CD4-positive, alpha-beta T cell treated with Interleukin-4 for 1 hour (primary cell): ENCODE measurements at places on chromosomes 5 and 9.

DNA sequence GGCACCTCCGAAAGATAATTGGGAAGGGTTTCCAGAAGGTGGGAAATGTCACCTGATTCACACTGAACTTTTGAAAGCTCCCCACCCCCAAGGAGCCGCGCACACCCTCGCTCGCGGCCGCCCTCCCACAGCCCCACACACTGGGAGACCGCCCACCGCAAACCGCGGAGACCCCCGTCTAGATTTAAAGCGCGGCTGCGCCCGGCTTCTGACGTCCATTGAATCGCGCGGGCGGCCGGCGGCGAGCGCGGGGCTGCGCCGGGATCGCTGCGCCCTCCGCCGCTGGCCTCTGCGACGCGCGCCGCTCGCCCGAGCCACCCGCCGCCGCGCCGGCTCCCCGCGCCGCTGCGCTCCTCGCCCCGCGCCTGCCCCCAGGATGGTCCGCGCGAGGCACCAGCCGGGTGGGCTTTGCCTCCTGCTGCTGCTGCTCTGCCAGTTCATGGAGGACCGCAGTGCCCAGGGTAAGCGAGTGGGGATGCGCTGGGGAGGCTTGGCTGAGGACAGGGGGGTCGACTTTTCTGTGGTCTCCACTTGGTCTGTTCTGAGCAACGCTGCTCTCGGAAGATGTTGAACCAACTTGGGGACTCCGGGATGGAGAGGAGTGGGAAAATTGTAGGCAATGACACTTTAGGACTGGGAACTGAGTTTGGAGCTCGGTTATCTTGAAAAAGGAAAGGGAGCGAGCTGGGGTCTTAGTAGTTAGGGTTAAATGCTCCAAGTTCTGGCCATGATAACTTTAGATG, at the start of gene FST:
TSS of gene FST (plus strand) at position 214 of the 743 bp plus-strand sequence. CDS start at position 377, 163 bp downstream.
- no peak for DNase-seq

- DNase-seq: no peak
Observed at GRCh38 chr5:83230511-83230910, 153.2 kb downstream of the XRCC4 start.

GRCh38 chr9:83744206-83744605, 36.4 kb upstream of the UBQLN1 start:
- DNase-seq: no peak

GRCh38 chr5:163773226-163773625, 267.8 kb downstream of the MAT2B start:
- no peak for DNase-seq

GRCh38 chr5:88236866-88237642, 31.6 kb downstream of the TMEM161B start:
- DNase-seq: no peak

GRCh38 chr9:108181441-108181840, 674.3 kb downstream of the ACTL7B start:
- no peak for DNase-seq

DNA sequence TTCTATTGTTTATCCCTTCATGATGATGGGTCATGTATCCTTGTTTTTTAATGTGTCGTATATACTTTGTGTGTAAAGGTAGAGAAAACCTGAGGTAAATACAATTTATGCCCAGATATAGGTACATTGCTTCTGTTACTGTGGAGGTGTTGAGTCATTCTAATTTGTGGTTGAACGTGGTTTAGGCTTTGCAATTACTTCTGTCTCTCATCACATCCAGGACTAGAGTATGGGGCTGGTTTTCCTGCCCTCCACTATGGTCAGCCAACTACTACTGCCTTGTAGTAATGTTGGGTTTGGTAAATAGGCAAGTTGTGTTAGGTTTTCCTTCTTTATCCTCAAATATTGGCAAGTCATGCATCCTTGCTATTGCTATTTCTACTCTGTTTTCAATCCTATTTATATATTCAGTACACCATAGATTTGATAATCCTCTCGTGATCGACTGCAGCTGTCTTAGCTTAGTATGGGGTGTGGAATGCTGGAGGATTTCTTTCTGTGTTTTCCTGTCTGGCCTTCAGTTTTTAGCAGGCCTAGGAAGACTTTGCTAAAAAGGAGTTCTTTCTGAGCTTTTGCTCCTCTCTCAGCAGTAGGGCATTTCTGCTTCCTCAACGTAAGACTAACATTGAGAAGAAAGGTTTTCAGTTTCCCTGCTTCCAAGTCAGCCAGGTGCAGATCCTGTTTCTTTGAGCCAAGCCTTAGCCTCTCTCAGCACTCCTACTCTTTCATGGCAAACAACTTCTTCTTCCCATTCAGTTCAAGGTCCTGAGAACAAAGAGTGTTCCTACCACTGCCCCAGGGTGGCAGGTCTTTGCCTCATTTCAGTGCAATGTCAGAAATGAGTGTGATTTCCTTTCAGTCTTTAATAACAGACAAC, 844.4 kb upstream of the CDH18 start:
- DNase-seq: no peak

DNA sequence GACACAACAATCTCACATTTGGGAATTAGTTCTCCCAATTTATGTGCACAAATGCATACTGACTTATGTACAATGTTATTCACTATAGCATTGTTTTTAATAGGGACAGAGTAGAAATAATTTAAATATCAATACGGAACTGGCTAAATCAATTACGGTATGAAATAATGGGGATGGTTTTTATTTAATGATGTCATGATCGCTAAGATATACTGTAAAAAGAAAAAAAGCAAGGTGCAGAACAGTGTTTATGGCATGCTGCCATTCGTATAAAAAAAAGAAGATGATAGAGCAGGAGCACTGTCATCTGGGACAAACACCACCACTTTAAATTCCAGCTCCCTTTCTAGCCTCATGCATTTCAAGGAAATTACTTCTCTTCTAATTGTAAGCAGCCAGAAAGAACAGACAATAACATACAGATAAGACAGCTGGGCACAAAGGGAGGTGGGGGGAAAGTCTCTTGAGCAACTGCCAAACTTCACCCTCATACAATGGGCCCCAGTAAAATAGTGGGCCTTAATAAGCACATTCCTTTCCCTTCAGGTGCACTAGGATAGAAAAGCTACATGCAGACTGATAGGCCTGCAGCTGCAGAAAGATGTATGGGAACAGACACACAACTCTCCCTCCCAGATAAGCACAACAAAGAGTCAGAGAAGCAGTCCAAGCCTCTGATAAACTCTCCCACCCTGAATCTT, 8.4 kb downstream of the SREK1IP1 start:
- no peak for DNase-seq

DNA sequence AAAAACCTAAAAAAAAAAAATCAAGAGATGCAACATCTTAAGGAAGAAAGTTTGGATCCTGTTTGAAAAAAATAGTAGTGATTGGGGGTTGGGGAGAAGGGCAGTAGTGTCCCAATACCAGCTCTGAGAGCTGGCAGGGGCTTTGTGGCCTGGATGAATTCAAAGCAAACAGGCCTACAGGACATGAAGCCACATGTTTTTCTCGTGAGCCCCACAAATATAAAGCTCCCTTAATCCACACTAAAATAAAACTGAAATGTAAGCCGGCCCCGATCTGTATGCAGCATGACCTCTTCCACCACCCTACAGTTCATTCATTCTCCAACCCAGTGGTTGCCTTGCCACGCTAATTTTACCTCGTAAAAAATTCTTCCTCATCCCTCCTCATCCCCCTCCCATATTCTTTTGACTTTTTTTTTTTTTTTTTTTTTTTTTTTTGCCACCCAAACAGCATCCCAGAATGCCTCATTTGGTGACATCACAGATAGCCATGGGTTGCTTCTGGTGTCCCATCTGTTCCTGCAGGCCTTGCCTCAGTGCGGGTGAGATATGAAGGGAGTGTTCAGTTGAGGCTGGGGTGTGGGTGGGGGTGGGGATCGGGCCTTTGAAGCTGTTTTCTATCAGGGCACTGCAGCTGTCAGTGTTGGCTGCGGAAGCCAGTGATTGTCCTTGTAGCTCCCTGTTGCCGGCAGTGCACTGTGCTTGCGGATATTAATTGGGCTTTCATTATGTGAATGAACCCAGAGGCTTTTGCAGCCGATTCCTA, 81.6 kb upstream of the NFIB start:
- DNase-seq: no peak

DNA sequence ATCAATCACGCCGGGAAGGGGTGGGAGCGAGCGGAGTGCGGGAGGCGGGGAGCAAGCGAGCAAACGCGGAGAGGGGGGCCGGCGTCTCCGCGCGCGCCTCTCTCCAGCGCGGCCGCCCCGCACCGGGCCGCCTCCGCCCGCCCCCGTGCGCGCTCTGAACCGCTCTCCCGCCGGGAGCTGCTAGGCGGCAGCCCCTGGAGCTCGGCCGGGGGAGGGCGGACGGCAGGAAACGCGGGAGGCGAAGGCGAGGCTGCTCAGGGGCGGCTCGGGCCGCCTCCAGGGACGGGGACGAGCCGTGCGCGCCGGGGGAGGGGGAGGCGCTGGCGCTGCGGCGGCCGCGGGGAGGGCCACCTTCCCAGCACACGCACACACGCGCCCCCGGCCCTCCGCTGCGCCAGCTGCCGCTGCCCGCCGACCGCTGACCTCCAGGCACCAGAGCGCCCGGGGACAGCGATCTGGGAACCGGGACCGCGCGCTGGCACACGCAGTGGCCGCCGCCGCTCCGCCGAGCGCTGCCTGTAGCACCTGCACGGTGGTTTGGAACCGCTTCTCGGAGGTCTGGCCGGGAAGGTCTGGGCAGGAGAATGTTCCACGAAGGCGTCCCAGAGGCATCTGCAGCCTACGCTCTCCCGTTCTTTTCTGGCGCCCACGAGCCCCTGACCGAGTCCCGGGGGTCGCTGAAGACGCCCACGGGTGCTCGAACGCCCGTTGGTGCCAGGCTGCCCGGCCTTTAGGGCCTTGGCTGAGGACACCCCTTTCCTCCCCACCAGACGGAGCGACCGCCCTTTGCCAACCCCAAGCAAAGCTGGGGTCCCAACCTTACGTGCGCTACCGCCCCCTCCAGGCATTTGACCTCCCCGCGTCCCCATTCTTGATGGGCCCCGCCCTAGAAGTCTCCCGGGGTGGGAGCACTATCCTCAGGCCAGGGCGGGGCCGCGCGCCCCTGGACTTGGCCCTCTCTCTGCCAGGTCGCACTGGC, at the start of gene GABBR2:
TSS of gene GABBR2 (minus strand) at position 3 of the 979 bp plus-strand sequence. CDS start 198 bp downstream, outside the sequence.
- DNase-seq: no peak

DNA sequence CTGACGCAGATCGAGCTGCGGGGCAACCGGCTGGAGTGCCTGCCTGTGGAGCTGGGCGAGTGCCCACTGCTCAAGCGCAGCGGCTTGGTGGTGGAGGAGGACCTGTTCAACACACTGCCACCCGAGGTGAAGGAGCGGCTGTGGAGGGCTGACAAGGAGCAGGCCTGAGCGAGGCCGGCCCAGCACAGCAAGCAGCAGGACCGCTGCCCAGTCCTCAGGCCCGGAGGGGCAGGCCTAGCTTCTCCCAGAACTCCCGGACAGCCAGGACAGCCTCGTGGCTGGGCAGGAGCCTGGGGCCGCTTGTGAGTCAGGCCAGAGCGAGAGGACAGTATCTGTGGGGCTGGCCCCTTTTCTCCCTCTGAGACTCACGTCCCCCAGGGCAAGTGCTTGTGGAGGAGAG, 4.6 kb upstream of the PHYHD1 start:
- DNase-seq: no peak

GRCh38 chr5:107869438-107870115, 198.8 kb upstream of the EFNA5 start:
- DNase-seq: no peak

- DNase-seq: no peak
Observed at GRCh38 chr9:122228568-122229484, at the start of gene LHX6. Gene LHX6 (minus strand): TSS chr9:122228957. CDS start chr9:122228740, 217 bp downstream.

DNA sequence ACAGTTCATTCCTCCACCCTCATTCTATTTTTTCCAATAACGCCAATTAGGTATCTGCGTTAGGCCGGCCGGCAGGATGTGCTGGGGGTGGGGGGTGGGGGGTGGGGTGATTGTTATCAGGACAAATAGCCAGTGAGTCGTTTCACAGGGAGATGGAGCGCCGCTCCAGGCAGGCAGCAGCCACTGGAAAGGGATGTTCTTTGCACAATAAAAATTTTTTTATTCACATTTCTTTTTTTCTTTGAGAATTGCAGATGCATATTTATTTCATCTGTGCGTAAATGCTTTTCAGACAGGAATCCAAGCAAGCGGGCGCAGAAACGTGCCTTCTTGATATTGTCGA, 4.1 kb downstream of the LMX1B start:
- DNase-seq: no peak

- DNase-seq: no peak
Observed at GRCh38 chr5:42855811-42856210, 44.1 kb upstream of the SELENOP start.

DNA sequence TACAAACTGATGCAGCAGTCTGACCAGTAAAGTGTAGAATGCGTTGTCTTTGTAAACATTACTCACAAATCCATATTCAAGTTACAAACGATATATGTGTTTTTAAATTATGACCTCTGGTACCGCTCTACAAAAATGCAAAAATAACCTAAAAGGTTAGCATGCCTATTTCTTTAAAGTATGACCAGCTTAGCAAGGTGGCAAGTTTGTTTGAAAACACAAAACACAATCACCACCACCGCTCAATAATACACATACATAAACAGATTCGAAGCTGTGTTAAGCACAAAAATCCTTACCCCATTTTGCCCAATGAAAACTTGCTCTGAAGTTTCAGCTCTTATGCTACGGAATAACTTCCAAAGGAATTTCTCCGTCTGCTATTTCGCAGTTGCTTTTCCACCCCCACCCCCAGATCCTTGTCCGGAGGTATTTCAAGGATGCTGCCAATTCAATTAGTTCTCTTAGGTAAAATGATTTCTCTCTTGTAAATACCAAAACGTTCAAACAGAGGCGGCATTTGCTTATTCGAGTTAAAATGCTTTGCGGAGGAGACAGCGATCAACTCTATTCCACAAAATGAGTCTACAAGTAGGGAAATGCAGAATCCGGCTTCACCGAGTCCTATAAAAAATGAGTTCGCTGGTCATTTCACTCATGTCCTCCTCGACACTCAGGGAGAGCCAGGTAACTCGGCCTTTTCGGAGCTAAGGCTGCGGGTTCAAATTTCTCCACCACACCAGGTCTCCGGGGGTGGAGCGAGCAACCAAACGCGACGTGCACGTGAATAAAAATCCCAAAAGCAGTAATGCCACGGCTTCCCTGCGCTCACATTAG, 1.2 kb downstream of the HOMER1 start:
- no peak for DNase-seq

GRCh38 chr5:17132444-17133083, 84.9 kb upstream of the BASP1 start:
- no peak for DNase-seq

GRCh38 chr5:38772471-38772870, 73.3 kb upstream of the OSMR start:
- DNase-seq: no peak

GRCh38 chr5:149125386-149125891, 15.9 kb upstream of the ABLIM3 start:
- no peak for DNase-seq

DNA sequence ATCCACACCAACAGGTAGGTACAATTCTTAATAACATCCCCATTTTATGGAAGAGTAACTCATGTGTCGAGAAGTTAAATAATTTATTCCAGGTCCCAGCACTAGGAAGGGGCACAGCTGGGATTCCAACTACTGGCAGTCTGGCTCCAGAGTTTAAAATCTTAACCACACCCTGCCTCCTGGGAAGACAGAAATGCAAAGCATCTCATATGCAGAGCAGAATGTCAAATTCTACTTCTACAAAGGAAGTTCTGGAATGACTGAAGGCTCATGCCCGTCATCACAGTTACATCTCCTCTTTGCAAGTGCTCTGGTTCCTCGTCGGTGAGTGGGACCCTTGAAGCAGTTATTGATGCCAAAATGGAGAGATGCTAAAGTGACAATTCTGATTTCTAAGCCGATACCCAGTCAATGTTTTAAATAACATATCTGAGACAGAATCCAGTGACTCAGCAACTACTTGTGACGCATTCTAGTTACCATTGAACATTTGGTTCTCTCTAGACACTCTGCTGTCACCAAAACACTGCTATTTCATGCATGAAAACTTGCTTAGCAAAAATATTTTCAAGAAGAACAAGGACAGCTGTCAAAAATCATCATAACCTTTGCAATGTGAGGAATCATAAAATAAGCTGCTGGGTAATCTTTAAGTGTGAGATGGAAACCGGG, 412.7 kb downstream of the CTNND2 start:
- no peak for DNase-seq
